Stimulated activated memory B cell treated with anti-CD40 and anti-IgM and Interleukin-4, amounts not matched to agents 10 μg/mL and 1 μg/mL and 100 μg/mL, for 72 hours (primary cell): ENCODE measurements at places on chromosomes 12 and 14.
A peak's percentile ranks its signal among the peaks of the same experiment; 100 is the strongest.

GRCh38 chr12:118126119-118126757 lies 9.7 kb upstream of the PEBP1 start:
- ATAC-seq: no peak

- ATAC-seq: no peak
Observed at GRCh38 chr12:132719141-132719953, 8.7 kb downstream of the PGAM5 start.

- no peak for ATAC-seq
Observed at GRCh38 chr14:66965831-66966230, 223.4 kb upstream of the GARIN2 start.

- ATAC-seq: no peak
Observed at GRCh38 chr14:64510825-64511671, 6.5 kb downstream of the ZBTB1 start.

GRCh38 chr12:4271717-4272423 lies 1.7 kb upstream of the CCND2 start:
- ATAC-seq: peak; percentile 77

GRCh38 chr12:76480796-76481195 lies 78.8 kb downstream of the OSBPL8 start:
- no peak for ATAC-seq

DNA sequence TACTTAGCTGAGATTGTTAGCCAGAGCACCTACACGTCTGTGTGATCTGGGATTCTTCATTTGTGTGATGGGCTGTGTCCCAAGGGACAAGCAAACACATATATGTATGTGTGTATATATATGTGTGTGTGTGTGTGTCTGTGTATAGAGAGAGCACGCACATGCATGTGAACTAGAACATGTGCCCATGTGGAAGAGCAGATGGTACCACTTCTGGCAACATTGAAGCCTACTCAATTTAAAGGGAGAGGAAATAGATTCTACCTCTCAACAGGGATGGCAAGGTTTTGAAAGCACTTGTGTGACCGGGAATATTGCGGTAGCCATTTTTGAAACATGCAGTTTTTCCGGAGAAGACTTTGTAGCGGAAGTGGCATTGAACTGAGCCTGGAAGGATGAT lies 1.4 kb downstream of the TOMM20L start:
- ATAC-seq: no peak

DNA sequence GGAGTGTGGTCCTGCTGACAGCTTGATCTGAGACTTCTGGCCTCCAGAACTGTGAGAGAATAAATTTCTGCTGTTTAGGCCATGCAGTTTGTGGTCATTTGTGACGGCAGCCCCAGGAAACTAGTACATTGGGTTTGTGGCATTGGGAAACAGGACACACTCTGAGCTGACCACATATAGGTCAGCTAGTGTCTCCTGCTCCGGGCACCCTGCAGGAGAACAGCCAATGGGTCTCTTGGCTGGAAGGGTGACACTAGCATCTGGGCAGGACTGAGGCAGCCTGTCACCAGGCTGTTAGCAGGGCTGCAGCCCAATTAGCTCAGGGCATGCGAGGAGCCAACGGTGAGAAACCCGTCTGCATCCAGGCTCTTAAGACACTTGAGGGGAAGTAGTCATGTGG lies 83.2 kb downstream of the PITPNM2 start:
- ATAC-seq: no peak

DNA sequence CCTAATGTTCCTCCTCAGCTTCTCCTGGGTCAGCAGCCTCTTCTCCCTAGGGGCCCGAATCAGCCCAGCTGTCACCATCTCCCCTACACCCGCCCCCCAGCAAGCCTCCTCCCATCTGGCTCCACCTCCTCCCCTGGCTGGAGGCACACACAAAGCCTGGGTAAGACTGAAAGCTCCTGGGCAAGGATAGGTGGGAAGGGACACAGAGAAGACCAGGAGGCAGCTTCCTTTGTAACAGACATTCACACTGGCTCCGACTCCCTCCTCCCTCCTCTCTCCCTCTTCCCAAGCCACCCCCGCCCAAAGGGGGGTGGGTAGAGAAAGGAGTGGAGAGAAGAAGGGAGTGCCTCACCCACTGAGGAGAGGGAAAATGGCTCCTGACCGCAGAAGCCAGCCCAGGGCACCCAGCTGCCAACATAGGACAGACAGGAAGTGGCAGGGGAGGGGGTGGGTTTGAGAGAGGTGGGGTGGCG lies 4.0 kb downstream of the CHD4 start:
- no peak for ATAC-seq

GRCh38 chr12:94712815-94713515 lies 62.6 kb upstream of the TMCC3 start:
- ATAC-seq: no peak

- no peak for ATAC-seq
Observed at GRCh38 chr14:102544046-102544746, 34.6 kb upstream of the ANKRD9 start.

GRCh38 chr14:24940213-24940783 lies 109.6 kb downstream of the STXBP6 start:
- ATAC-seq: no peak

DNA sequence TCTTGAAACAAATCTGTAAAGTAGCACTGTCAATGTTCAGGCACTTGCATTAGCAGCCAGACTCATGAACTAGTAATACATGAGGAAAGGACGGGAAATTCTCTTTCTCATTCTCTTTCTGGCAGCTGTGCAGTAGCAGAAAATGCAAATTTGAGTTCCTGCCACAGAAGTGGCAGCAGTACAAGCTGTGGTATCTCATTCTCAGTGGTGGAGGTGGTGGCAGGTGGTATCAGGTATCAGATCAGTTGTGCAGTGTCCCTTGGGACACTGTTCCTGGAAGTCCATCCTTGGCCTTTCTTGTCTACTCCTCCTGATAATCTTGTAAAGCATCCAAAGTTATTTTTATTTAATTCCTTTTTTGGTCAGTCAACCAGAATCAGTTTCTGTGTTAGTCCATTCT lies 103.0 kb downstream of the C12orf42 start:
- peak; percentile 91 for ATAC-seq

- ATAC-seq: no peak
Observed at GRCh38 chr14:81113176-81113575, 107.6 kb downstream of the GTF2A1 start.

- no peak for ATAC-seq
Observed at GRCh38 chr12:94416613-94417012, 43.1 kb downstream of the CEP83 start.

- ATAC-seq: no peak
Observed at GRCh38 chr12:132397934-132398385, 68.6 kb upstream of the GALNT9 start.

DNA sequence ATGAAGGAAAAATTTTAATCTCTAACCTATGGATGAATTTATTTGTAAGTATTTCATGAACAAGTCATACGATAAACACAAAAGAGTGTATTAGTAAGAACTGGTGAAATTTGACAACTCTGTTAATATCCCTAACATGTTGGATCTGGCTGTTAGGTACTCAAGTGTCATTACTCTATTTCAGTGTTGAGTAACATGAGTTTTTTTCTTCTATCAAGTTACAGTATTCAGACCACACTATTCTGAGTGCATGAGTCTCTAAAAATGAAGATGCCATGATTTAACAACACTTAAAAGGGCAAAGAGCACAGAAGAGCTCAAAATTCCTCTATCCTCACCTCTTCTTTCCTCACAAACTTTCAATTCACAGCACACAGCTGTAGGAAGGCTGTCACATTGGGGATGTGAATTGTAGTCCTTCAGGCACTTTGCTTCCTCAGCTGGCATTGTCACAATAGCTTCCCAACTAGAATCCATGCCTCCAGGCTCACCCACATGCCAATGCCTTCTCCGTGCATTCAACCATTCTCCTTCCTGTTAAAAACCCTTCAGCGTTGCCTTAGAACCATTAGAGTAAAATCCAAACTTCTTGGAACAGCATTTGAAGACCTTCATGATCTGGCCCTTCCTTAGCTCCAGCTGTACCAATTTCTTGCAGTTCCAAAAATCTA lies 73.7 kb upstream of the DBX2 start:
- no peak for ATAC-seq

DNA sequence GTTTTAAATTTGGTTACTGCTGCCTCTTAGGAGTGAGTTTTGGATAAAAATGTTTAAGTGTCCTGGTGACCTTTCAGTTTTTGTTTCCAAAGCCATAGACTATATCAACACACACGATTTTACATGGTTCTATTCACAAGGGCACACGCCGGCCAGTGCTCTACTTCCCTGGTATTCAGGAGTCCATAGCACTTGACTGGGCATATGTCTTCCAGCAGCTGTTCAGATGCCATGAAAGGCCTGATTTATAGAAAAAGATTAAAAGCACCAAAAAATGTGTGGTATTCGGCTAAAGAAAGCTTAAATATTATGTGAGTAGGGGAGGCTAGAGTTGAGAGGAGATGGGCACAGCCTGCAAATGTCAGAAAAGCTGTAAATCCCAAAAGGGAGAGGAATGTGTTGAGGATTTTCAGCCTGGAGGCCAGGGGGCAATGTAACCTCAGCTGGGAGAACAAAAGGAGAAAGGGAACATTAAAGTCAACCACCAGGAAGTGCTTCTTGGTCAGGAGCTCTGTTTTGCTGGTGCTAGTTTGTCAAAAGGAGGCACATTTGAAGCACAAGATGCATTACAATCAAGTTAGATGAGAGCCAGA lies 478.4 kb downstream of the RAD51B start:
- ATAC-seq: no peak

DNA sequence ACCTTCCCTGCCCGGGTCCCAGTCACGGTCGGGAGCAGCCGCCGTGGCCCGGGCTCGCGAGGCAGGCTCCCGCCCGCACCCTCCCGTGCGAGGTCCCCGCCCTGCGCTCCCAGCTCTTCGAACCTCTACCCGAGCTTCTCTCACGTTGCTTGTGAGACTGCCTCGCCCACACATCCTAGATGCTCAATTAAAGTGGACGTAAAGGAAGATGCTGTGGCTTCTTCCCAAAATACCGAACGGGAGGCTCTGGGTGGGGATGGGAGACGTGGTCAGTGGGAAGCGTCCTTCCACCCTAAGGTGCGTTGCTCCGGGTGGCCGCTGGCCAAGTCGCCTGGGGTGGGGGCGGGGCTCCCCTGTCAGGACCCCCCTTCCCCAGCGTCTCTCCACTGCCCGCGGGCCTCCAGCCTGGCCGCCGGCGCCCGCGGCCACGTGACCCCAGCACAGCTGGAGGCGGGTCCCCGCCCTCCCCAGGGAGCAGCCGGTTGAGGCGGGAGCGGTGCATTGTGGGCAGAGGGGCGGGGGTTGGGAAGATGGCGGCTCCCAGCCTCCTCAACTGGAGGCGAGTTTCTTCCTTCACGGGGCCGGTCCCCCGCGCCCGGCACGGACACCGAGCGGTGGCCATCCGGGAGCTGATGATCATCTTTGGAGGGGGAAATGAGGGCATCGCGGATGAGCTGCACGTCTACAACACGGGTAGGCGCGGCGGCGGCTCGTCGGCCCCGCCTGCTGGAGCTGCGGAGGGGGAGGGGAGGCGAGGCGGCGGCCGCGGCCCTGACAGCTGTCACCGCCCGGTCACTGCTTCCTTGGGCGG lies at the start of gene HCFC2:
HCFC2 (plus strand) TSS at position 501 of the 811 bp plus-strand sequence; CDS start at position 531, 30 bp downstream.
- peak; percentile 98 for ATAC-seq

GRCh38 chr14:44657696-44658388 lies 150.8 kb upstream of the FSCB start:
- ATAC-seq: no peak

DNA sequence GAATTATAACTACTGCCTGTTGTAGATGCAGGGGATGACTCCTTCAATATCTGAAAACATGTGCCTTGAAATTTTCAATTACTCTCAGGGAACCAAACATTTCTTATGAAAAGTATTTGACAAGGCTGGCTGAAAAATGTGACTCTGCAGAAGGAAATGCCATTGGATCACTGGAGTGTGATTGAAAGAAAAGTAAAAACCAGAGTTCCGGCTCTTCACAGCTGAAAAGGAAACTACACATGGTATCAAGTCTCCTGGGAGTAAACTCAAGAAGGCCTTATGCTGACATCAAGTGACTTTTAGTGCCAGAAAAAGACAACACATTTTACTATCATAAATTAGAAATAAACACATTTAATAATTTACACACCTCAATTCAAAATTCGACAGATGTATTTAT lies 693.0 kb downstream of the LRFN5 start:
- no peak for ATAC-seq

DNA sequence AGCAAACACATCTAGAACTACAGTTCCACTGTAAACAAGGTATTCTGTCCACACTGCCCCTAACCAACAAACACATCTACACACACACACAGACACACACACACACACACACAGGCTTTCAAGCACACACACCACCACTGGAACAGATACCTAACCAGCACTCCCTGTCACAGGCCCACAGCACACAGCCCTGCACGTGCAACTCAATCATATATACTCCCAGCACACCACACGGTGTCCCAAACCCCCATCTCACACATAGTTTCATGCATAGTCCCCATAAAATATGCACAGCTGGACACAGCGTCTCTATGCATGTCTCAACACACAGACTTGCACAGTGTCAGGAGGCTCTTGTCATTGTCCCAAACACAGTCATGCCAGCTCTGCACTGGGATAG lies 27.6 kb downstream of the KRT8 start:
- no peak for ATAC-seq
